Iris pigment epithelial cell (primary cell): ENCODE measurements at places on chromosomes 11 and 22.

GRCh38 chr11:31807799-31808667 is 3.1 kb downstream of the PAX6 start:
- no peak for DNase-seq

- DNase-seq = peak; percentile 43
These were observed 55.3 kb upstream of the ALKBH3 start for GRCh38 chr11:43825217-43825816.

- peak; percentile 36 for DNase-seq
These were observed 23.1 kb downstream of the PRDM11 start for GRCh38 chr11:45169310-45170072.

GRCh38 chr11:45238724-45239123 is 47.4 kb downstream of the SYT13 start:
- DNase-seq = peak; percentile 84

- no peak for DNase-seq
These were observed 1.6 kb downstream of the GSC2 start for GRCh38 chr22:19148417-19149046.

DNA sequence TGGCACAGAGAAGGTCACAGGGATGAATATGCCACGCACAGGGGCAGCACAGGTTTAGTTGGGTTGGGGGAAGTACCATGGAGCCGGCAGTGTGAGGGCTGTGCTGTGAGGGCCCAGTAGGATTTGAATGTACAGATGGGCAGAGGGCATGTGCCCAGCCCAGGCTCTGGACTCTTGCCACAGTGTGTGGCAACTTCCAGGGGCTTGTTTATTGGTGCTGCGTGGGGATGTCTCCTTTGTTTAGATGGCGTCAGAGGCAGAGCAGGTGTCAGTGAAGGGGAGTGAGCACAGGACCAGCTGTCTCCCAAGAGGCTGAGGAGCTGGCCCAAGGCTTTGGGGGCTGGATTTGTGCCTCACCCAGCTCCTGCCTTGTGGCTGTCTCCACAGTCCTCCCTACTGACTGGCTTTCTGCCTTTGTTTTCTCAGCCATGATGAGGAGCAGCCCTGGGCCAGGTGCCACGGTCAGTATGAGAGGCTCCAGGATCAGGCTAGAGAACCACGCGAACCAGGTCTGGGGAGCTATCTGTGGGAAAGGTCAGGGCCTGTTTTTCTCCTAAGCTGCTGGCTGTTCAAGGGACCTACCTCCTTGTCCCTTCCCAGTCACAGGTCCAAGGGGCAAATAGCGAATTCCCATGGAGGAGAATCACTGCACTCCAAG is 21.9 kb downstream of the SUN2 start:
- DNase-seq = peak; percentile 26

DNA sequence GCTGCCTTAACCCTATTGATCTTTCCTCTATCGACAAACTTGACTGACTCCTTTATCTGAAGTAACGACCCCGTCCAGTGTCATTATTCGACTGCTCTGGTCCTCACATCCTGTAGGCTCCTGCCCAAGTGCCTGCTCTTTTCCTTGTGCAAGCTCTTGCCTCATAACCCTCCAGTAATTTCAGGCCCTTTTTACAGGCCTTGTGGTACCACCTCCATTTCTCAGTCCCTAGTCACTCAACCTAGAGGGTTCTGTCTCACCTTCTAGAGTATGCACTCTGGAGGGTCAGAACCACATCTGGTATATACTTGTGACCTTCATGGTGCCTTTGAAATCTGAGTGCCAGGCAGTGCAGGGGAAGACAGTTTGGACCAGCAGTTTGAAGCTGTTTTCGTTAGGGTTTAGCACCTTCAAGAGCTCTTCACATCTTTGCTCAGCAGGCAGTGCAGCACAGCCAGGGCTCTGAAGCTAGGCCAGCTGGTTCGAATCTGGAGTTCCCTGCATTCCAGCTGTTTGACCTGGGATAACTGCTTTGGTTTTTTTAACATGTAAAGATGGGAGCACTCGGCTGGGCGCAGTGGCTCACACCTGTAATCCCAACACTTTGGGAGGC is 11.2 kb downstream of the SNRPD3 start:
- peak; percentile 32 for DNase-seq

DNA sequence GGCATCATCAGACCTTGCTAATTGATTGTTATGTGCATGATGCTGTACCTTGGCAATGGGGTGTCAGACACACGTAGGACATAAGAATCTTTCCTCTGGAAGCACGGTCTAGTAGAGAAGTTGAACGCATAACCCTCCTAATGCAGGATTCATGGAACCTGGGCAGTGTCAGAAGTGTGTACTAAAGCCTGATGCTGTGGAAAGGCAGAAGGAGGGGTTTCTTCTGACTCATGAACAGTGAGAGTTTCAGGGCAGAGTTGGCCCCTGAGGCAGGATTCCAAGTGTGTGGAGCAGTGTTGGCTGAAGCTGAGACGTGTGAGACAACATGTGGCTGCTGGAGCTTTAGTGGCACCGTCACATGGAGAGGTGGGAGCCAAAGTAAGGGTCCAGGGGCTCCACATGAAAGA is 3.5 kb downstream of the PANX1 start:
- DNase-seq = peak; percentile 91

DNA sequence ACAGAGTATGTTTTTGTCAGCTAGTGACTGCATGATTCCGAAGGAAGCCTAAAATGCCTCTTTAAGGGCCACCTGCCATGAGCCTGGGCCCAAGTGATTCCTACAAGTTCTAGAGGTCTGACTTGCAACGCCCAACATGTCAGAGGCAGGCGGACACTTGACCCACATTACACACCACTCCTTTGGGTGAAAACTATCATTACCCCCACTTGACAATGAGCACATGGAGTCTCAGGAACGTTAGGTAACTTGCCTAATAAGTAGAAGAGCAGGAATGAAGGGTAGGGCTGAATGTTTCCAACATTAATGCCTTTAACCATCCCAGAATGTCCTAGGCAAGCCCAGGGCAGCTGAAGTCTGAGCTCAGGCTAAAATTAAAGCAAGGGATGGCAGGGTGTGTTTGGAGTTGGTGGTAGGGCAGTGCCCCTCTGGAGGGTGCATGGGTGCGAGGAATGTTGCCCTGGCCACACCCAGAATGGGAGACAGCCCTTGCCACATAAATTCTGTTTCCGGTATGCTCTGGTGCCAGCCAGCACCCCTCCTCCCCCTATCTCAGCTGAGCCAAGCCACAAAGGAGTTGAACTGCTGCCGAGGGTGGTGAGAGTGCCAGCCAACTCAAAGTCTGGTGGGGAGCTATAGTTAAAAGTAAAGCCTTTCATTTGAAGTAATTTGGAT is 2.5 kb downstream of the PLAAT2 start:
- DNase-seq = no peak

DNA sequence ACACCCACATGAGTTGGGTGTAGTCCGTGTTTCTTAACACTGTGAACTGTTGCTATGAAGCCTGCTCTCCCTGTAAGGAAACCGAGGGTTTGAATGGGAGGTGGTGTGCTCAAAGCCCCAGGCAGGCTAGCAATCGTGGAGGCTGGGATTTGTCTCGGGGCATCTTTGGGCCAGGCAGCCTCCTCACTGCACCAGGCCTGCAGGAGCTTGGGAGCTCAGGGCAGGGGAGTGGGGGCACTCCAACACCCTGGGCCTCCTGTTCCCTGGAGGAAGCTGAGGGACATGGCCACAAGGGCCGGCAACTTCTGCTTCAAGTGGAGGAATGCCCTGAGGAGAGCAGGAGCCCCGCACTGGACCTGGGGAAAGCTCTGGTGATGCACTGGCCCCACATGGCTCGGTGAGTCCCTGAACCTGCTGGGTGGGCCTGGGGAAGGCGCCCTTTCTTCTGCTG is 164.7 kb upstream of the B3GAT1 start:
- no peak for DNase-seq

DNA sequence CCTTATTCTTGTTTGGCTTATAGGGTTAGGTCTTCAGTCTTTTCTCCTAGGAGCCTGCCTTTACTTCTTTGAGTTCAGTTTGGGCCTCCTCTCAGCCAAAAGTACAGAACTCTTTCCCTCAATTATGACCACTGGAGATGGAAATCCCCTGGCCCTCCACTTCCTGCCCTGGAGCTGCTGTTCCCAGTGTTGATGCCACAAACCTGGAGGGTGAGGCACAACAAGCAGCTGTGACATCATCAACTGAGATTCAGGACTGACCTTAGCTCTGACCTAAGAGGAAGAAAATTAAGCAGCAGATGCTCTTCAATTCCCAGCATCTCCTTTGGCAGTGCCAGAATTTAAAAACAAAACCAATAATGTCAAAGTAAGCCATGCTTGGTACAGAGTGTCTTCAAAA is 3.0 kb downstream of the ABTB2 start:
- DNase-seq = peak; percentile 39

GRCh38 chr11:77698896-77699295 is 61.3 kb upstream of the CLNS1A start:
- peak; percentile 10 for DNase-seq
